ENCODE measurements at places on chromosomes 3 and 15. TPM values are rescaled to one million over a fixed set of nuclear protein-coding genes. Genes with fewer than 3 reads are reported as not detected.

PIF1 gene
- 1.6 TPM for total RNA-seq

COL6A5 gene
- total RNA-seq, result 0.93 TPM

LRRK1 gene
- 23.1 TPM for total RNA-seq

DNA sequence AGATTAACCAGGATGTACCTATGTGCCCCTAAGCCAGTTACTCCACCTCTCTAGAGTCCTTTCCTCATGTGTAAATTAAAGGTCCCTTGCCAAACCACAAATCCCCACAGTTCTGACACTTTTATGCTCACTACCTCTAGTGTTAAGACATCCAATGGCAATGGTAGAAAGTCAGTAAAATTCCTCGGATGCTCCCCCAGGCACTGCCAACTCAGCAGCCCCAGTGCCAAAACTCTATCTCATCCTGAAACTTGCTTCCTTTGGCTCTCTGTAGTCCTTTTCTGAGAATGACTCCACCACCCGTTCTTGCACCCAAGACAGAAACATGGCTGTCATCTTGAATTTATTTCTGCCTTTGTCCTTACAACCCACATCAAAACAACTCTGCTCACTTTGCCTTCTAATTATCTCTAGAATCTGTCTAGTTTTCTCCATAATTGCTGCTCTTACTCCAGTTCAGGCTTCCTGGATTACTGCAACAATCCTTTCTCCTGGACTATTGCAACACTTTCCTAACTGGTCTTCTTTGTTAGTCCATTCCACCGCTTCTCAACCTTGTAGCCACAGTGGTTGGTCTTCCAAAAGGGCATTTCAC lies 41.6 kb downstream of the MB21D2 start:
- H3K4me3 ChIP-seq, result no peak overlapping the region
- DNase-seq, result no peak
- H3K27me3 ChIP-seq, result no peaks in the 10 kb centered on the region
- no peaks in the 10 kb centered on the region for H3K4me1 ChIP-seq
- no peaks in the 10 kb centered on the region for H3K36me3 ChIP-seq
- H3K27ac ChIP-seq, result no peak overlapping the region

GRCh38 chr3:11328196-11328945 lies 56.2 kb downstream of the ATG7 start:
- no peaks in the 10 kb centered on the region for H3K4me1 ChIP-seq
- no peaks in the 10 kb centered on the region for H3K27me3 ChIP-seq
- H3K4me3 ChIP-seq, result no peak overlapping the region
- peaks cover 94% of the 10 kb centered on the region for H3K36me3 ChIP-seq

- no peaks in the 10 kb centered on the region for H3K36me3 ChIP-seq
- no peaks in the 10 kb centered on the region for H3K4me1 ChIP-seq
- no peak overlapping the region for H3K4me3 ChIP-seq
- DNase-seq, result no peak
- H3K27ac ChIP-seq, result no peak overlapping the region
Measured at GRCh38 chr3:99624496-99625236, 13.7 kb upstream of the COL8A1 start.

- H3K27ac ChIP-seq, result no peak overlapping the region
- no peaks in the 10 kb centered on the region for H3K36me3 ChIP-seq
- H3K27me3 ChIP-seq, result no peaks in the 10 kb centered on the region
- no peak overlapping the region for H3K4me3 ChIP-seq
Measured at GRCh38 chr15:35557544-35557943, 11.6 kb upstream of the DPH6 start.

DNA sequence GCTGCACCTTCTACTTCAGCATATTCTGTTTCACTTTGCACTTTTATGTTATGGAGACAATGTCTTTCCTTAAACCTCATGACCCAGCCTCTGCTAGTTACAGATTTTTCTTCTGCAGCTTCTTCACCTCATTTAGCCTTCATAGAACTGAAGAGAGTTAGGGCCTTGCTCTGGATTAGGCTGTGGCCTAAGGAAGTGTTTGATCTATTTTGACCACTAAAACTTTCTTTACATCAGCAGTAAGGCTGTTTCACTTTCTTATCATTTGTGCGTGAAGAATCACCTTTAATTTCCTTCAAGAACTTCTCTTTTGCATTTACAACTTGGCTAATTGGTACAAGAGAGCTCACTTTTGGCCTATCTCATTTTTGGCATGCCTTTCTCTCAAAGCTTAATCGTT lies 40.9 kb downstream of the PHLDB2 start:
- H3K27ac ChIP-seq, result no peak overlapping the region
- H3K36me3 ChIP-seq, result no peaks in the 10 kb centered on the region
- H3K27me3 ChIP-seq, result no peaks in the 10 kb centered on the region
- peaks cover 4% of the 10 kb centered on the region for H3K4me1 ChIP-seq

DNA sequence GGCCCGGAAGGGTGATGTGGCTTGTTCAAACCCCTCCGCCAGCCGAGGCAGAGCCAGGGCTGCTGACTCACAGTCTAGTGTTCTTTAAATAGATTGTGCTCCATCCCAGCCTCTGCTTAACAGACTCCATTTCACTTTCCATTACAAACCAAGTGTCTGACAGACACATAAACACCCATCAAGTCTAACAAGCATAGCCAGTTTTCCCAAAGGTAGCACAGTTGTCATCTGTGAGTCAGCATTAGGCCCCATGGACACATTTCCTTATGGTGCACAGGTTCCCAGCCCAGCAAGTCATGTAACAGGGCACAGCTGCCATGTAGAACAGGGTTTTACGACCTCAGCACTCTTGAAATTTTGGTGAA lies 109.9 kb upstream of the RAP2B start:
- H3K27ac ChIP-seq, result no peak overlapping the region
- H3K4me3 ChIP-seq, result no peak overlapping the region
- no peaks in the 10 kb centered on the region for H3K36me3 ChIP-seq
- no peaks in the 10 kb centered on the region for H3K4me1 ChIP-seq

DNA sequence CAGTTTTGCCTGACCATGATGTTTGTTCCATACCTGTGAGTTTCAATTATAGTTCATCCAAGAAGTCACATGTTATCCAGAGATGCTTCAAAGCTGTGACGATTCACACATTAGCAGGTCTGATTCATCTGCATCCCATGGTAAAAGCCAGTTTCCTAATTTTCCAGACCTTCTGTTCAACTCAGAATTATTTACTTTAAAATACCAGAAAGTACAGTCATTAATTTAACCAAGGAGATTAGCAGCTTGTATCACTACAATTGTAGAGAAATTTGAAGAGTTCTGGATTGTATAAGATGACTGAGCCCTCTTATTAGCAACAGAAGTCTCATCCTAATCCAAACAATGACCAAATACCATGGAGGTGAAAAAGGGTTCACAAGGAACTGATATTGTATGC lies 76.1 kb upstream of the THBS1 start:
- no peaks in the 10 kb centered on the region for H3K36me3 ChIP-seq
- H3K4me1 ChIP-seq, result no peaks in the 10 kb centered on the region
- H3K4me3 ChIP-seq, result no peak overlapping the region
- no peak overlapping the region for H3K27ac ChIP-seq
